CD8-positive, alpha-beta memory T cell (primary cell): ENCODE measurements at places on chromosomes 16 and 17. TPM values are rescaled to one million over a fixed set of nuclear protein-coding genes. Genes with fewer than 3 reads are reported as not detected.

Gene ZNF385C
- not detected for total RNA-seq

Gene NEUROD2
- total RNA-seq = not detected

Gene NUFIP2
- total RNA-seq = 71.4 TPM

Gene KRT36
- total RNA-seq = not detected

Gene HBA2
- total RNA-seq = not detected

Gene ACAP1
- 225 TPM for total RNA-seq

Gene STH
- total RNA-seq = not detected

DNA sequence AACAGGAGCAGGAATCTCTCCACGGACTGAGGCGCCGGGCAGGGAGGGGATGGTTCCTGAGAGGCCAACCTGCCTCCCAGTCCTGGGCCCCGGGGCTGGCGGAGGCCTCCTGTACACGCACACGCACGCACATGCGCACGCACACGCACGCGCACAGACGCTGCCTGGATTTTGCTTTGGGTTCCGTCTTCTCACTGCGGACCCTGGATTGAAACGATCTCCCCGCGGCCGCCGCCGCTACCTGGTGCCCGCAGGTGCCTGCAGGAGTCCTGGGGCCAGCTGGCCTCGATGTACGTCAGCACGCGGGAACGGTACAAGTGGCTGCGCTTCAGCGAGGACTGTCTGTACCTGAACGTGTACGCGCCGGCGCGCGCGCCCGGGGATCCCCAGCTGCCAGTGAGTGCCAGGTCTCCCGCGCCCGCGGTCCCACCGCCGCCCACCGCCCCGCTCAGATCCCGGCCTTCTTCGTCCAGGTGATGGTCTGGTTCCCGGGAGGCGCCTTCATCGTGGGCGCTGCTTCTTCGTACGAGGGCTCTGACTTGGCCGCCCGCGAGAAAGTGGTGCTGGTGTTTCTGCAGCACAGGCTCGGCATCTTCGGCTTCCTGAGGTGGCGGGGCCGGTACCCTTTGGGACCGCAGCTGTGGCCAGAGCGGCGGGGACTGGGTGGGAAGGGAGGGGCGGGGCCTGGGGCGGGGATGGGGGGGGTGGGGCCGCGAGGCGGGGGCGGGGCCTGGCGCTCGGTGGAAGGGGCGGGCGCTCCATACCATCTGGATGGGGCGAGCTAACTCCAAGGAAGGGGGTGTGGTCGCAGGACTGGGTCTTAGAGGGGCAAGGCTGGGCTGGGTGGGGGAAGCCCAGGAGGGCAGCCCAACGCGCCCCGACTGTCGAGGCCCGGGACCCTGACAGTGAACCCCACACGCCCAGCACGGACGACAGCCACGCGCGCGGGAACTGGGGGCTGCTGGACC, 12.3 kb downstream of the CES4A start:
- no peaks in the 10 kb centered on the region for H3K27me3 ChIP-seq
- no peak overlapping the region for H3K27ac ChIP-seq
- H3K36me3 ChIP-seq = no peaks in the 10 kb centered on the region

DNA sequence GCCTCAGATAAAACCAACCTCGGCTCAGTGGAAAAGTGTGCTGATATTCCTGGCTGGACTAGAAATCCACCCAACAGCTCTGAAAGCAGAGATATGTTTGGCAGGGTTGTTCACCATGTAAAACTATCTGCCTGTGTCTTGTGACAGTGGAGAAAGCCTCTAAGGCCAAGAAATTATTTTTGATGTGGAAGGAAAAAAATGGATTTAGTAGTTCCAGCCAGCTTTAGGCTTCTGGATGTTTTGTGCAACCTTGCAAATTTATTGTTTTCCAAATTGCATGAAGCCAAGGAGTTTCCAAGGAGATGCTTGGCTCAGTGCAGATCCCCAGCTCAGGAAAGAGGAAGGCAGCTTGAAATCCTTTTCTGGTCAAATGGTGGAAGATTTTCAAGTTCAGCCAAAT, 31.6 kb downstream of the TEKT5 start:
- H3K4me3 ChIP-seq = no peak overlapping the region
- H3K27ac ChIP-seq = no peak overlapping the region
- no peak for DNase-seq
- H3K27me3 ChIP-seq = no peaks in the 10 kb centered on the region
- H3K36me3 ChIP-seq = no peaks in the 10 kb centered on the region

DNA sequence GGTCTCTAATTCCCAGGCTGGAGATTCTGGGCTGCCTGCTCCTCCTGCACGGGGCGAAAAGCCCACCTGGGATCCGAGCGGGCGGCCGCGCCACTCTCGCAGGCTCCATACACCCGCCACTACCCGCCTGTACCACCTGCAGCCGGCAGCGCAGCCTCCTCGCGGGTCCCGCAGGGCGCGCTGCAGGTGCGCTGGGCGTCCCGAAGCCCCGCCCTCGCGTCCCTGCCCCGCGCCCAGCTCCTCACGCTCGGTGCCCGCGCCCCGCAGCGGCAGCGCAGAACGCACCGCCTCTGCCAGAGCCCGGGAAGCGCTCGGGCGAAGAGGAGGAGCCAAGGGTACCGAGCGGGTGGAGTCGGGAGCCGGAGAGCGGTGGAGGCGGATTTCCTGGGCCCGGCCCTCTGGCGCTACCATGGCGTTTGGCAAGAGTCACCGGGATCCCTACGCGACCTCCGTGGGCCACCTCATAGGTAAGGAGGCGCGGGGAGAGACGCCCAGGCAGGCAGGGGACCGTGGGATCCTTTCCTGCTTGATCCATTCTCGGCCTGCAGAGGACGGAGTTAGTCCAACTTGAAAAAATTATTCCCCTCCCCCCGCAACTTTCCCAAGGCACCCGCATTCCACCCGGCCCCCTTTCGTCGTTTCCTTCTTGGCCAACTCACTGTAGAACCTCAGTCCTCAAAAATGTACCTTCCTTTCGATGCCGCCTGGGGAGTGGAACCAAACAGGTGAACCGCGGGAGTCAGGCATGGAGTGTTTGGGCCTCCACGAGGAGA, at the start of gene TOM1L1:
TOM1L1 (plus strand) TSS at position 396 of the 773 bp plus-strand sequence; CDS start at position 410, 14 bp downstream.
- H3K36me3 ChIP-seq = no peaks in the 10 kb centered on the region
- H3K4me1 ChIP-seq = no peaks in the 10 kb centered on the region
- peaks cover 4% of the 10 kb centered on the region for H3K27me3 ChIP-seq
- DNase-seq = no peak
- no peak within 1 kb of the TSS for H3K4me3 ChIP-seq

DNA sequence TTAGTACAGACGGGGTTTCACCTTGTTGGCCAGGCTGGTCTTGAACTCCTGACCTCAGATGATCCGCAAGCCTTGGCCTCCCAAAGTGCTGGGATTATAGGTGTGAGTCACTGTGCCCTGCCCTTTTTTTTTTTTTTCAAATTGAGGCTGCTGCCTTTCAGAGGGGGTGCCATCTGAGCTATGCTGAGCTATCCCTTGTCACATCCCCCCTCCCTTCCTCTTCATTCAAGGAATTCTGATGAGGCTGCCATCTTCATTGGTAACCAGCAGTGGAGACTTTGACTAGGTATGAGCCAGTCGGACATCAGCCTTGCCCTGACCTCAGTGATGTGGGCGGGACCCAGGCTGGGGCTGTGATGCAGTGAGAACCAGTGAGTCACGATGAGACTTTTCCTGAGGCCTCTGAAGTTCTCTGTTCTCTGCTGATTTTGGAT, 24.4 kb upstream of the GPT2 start:
- no peak for DNase-seq
- no peak overlapping the region for H3K27ac ChIP-seq
- no peaks in the 10 kb centered on the region for H3K36me3 ChIP-seq
- H3K4me1 ChIP-seq = no peaks in the 10 kb centered on the region
- no peak overlapping the region for H3K4me3 ChIP-seq

DNA sequence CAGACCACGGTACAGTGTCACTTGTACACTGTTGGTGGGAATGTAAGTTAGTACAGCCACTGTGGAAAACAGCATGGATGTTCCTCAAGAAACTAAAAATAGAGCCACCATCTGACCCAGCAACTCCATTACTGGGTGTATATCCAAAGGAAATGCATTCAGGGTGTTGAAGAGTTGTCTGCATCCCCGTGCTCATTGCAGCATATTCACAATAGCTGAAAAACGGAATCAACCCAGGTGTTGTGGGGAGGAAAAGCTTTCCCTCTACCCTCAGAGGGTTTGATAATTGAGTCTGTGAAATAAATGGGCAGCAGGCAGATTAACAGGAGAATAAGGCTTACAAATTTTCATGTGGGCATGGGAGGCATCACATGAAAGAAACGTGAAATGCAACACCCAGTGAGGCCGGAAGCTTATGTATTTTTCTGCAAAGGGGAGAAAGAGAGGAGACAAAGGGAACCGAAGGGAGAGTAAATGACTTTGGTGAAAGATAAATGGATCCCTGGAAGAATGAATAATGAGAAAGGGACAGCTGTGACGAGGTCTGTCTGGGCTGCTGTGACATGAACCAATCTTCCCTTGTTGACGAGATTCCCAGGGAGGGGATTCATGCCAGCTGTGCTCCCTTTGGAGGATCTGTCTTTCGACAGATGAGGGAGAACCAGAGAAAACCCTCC, 106.2 kb downstream of the KCNJ12 start:
- no peaks in the 10 kb centered on the region for H3K27me3 ChIP-seq
- DNase-seq = no peak
- H3K36me3 ChIP-seq = no peaks in the 10 kb centered on the region
- H3K4me3 ChIP-seq = no peak overlapping the region

GRCh38 chr17:143785-144281, 6.5 kb downstream of the SCGB1C2 start:
- H3K27ac ChIP-seq = no peak overlapping the region
- H3K36me3 ChIP-seq = no peaks in the 10 kb centered on the region
- no peaks in the 10 kb centered on the region for H3K4me1 ChIP-seq
- H3K27me3 ChIP-seq = no peaks in the 10 kb centered on the region

DNA sequence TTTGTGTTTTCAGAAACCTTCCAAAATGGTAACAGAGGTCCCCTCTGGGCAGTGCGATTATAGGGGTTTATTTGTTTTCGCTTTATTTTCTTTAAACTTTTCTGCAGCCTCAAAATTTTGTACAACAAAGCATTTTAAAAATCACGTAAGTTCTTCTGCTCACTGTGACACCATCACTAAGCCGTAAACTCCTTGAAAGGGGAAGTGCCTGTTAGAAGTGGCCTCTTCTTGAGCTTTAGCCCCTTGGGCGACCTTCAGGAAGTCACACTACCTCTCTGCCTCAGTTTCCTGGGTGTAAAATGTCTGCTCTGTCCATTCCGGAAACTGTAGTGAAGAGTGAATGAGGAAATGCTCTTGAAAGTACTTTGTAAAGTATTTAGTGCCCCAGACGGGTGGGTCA, 26.6 kb downstream of the ARHGAP27 start:
- no peak for DNase-seq
- no peak overlapping the region for H3K27ac ChIP-seq
- H3K4me3 ChIP-seq = no peak overlapping the region

GRCh38 chr17:42893359-42893758, 7.2 kb upstream of the G6PC1 start:
- no peak overlapping the region for H3K27ac ChIP-seq
- H3K36me3 ChIP-seq = no peaks in the 10 kb centered on the region
- DNase-seq = no peak
- no peaks in the 10 kb centered on the region for H3K4me1 ChIP-seq

GRCh38 chr16:96935-97381, 18.9 kb downstream of the MPG start:
- H3K27me3 ChIP-seq = no peaks in the 10 kb centered on the region
- no peak overlapping the region for H3K27ac ChIP-seq
- no peak overlapping the region for H3K4me3 ChIP-seq
- DNase-seq = peak; percentile 85
- H3K36me3 ChIP-seq = no peaks in the 10 kb centered on the region

DNA sequence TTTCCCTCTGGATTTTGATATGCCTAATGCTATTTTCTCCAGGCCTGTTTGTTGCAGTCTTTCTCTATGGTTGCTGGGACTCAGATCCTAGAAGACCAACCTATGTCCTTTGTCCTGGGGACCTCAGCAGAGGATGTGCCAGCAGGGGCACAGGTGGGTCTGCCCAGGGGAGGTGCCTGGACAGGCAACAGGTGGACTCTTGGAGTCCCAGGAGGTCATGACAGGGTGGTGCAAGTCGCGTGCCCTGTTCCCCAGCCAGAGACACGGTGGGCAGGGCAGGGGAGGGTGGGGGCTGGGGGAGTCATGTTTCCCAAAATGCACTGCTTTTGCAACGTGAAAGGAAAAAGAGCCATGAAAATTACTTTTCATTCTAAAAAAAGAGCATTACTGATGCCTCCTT, 26.3 kb upstream of the PLLP start:
- no peaks in the 10 kb centered on the region for H3K36me3 ChIP-seq
- H3K4me1 ChIP-seq = peaks cover 5% of the 10 kb centered on the region
- H3K27ac ChIP-seq = no peak overlapping the region
- DNase-seq = no peak
- no peak overlapping the region for H3K4me3 ChIP-seq

DNA sequence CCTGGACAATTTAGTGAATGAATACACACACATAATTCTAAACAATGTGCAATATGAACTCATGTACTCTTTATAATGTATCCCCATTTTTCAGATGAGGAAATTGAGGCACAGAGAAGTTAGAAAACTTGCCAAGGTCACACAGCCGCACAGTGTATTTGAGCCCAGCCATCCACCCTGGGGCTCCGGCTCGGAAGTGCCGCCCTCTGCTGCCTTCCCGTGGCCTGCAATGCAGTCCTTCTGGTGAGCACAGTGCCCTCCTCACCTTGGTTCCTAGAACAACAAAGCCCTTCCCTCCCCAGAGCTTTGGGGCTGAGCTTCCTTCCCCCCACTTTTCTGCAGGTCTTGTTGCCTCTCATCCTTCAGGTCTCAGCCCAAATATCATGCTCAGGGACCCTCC, 63.7 kb downstream of the C16orf78 start:
- peaks cover 19% of the 10 kb centered on the region for H3K4me1 ChIP-seq
- no peaks in the 10 kb centered on the region for H3K36me3 ChIP-seq
- H3K27me3 ChIP-seq = no peaks in the 10 kb centered on the region
- no peak for DNase-seq

- H3K27ac ChIP-seq = no peak overlapping the region
- H3K27me3 ChIP-seq = no peaks in the 10 kb centered on the region
- no peak for DNase-seq
Observed at GRCh38 chr16:15894571-15895374, 6.4 kb upstream of the CEP20 start.

DNA sequence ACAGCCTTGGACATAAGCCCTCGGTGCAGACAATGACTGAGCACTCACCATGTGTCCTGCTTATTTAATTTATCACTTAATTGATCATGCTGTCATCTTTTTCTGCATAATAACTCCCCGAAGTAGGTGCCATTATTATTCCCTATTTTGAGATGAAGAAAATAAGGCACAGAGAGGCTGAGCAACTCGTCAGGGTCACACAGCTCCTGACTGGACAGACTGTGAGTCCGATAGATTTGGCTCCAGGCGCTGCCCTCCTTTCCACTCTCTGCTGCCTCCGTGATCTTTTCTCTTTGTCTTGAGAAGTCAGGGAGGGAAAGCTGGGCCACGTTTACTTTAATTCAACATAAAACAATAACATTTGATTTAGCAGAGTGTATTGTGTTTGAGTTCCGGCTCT, 19.0 kb upstream of the N4BP1 start:
- H3K36me3 ChIP-seq = no peaks in the 10 kb centered on the region
- H3K4me1 ChIP-seq = no peaks in the 10 kb centered on the region
- H3K27me3 ChIP-seq = no peaks in the 10 kb centered on the region
- H3K4me3 ChIP-seq = no peak overlapping the region
- DNase-seq = no peak

GRCh38 chr17:75498726-75499213, 16.6 kb downstream of the CASKIN2 start:
- no peak for DNase-seq
- H3K27ac ChIP-seq = no peak overlapping the region
- no peak overlapping the region for H3K4me3 ChIP-seq
- no peaks in the 10 kb centered on the region for H3K27me3 ChIP-seq
- no peaks in the 10 kb centered on the region for H3K4me1 ChIP-seq
- peaks cover 9% of the 10 kb centered on the region for H3K36me3 ChIP-seq

- no peak overlapping the region for H3K4me3 ChIP-seq
- no peak for DNase-seq
- no peaks in the 10 kb centered on the region for H3K4me1 ChIP-seq
- no peaks in the 10 kb centered on the region for H3K36me3 ChIP-seq
- no peak overlapping the region for H3K27ac ChIP-seq
Observed at GRCh38 chr17:58242171-58242784, 3.9 kb downstream of the LPO start.
